Caki2 (cell line): ENCODE measurements at places on chromosomes 13 and 19.

DNA sequence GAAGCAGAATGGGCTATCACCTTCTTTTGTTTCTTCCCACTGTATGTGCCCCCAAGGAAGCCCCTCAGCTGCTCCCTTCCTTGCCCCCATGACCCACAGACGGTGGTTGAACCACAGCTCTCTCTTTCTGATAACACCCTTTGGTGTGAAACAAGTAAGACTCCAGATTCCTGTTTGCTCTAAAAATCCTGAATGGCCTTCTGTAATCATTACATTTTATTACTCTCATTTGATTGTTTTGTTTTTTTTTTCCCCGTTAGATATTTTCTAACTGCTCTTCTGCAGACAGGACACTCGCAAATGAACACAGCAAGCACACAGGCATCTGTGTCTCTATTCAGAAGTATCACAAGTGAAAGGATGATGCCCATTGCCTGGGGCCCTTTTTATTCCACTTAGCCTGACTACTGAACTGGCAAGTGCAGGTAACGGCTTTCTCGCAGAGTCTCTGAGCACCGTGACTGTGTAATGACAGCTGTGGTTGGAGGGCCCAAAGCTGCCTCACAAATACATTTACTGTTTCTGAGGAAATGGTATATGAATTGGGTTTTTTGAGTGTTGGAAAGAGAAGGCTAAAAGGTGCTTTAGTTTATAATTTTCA is 59.3 kb downstream of the OXGR1 start:
- no peak for DNase-seq

DNA sequence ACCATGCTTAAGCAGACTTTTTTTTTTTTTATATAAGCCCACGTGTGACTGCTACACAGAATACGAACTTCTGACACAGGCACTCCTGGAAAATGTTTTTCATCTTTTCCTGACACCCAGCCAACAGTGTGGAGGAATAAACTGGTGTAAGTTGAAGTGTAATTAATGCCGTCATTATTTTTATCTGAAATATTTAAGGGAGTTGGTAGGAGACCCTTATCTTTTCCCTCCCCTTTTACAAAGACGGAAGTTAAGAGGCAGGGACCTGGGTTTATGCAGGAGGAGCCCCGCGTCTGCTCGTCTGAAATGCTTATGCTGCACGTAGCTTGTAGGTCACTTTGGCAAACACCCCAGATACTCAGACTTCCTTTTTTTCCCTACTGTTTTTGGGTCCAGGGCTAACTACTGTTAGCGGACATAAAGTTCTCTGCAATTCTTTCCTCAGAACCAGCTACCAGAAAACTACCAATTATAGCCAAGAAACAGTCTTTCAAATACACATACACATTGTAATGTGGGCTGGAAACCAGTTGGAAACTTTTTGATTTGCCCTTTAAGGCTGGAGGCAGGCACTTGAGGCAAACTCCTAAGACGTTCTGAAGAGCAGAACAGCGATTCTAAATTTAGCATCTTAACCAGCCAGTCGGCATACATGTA is 50.8 kb downstream of the EFNB2 start:
- DNase-seq = no peak

DNA sequence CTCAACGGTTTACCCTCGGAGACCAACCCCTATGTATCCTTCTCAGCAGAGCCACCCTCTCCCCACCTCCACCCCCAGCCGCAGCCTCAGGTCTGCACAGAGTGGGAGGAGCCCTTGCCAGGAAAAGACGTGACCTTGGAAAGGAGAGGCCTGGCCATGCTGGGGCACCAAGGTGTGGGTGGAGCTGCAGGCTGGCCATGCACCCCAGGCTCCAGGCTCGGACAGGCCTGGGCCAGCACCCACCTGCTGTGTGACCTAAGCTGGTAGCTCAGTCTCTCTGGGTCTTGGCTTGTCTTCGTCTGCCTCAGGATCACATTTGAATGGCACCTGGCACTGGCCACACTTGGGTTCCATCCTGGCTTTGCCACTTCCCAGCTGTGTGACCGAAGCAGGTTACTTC is 29.5 kb downstream of the CCDC8 start:
- DNase-seq = no peak

DNA sequence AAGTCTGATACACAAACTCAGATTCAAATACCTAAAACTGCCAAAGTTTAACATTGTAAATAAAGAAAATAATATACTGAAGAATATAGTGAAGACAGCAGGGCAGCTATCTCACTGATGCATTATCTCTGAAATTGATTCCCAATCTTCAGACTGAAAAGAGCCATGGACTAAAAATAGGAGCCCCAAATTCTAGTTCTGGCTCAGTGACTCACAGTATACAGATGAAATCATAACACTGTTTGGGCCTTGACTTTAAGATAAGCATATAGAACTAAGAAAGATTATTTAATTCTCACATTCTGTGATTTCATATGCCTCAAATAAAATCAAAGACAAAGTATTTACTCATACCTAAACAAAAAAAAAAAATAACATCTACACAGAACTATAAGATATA is 53.9 kb downstream of the RBM26 start:
- DNase-seq = no peak

GRCh38 chr19:19031891-19032290 is 1.4 kb downstream of the SUGP2 start:
- DNase-seq = no peak
